ENCODE measurements at places on chromosomes 1 and 21.

DNA sequence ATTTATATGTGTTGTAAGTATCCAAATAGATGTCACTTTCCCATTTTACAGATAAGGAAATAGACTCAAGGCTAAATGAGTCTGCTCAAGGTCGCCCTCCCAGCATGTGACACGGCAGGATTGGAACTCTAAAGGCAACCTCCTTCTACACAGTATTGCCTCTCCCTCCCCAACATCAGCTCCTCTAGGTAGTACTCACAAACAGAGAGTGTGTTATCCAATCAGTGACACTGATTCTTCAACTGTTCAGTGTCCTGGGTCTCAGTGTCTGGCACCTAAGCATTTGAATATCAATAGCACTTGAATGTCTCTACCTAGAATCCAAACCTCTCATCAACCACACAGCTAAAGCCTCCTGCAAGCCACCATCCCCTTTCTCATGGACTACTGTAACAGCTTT, 87.1 kb downstream of the DAB1 start:
- no peak for DNase-seq
- H3K27me3 ChIP-seq, result no peaks in the 10 kb centered on the region
- no peaks in the 10 kb centered on the region for H3K4me1 ChIP-seq
- H3K36me3 ChIP-seq, result no peaks in the 10 kb centered on the region
- no peak overlapping the region for H3K27ac ChIP-seq

DNA sequence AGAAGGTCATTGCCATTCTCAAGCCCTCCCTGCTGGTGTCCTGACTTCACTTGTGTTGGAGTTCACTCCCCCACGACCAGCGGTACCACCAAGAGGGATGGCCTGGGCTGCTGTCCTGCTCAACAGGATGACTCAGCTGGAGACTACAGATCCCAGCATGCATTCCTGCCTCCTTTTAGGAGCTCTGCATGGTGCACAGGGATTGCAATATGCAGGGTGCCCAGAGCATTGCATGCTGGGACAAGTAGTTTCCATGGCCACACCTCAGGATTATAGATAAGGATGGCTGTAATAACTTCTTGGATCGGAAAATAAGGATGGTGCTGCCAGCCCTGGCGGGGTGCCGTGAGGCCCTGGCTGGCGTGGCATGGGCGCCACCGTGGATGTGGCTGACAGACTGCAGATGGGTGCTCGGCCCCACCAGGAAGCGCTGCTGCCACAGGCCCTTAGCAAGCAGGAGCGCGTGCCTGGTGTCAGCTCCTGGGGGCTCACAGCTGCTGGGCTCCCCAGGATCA, 150.0 kb downstream of the CASZ1 start:
- H3K27ac ChIP-seq, result no peak overlapping the region
- H3K4me1 ChIP-seq, result no peaks in the 10 kb centered on the region
- no peaks in the 10 kb centered on the region for H3K27me3 ChIP-seq

DNA sequence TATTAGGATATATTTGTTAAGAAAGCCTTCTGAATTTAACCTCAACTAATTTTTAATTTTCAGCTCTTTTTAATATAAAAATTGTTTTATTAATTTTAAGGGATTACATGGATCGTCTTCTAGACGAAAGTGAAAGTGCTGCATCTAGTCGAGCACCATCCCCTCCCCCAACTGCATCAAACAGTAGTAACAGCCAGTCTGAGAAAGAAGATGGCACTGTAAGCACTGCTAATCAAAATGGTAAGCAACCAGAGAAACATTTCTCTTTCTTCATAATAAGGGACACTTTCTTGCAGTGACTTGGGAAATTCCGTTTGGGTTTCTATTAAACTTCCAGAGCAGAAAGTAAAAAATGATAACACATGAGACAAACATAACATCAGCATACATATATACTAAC, 56.9 kb downstream of the MIER1 start:
- peaks cover 14% of the 10 kb centered on the region for H3K4me1 ChIP-seq
- DNase-seq, result no peak
- no peak overlapping the region for H3K27ac ChIP-seq
- H3K27me3 ChIP-seq, result no peaks in the 10 kb centered on the region

DNA sequence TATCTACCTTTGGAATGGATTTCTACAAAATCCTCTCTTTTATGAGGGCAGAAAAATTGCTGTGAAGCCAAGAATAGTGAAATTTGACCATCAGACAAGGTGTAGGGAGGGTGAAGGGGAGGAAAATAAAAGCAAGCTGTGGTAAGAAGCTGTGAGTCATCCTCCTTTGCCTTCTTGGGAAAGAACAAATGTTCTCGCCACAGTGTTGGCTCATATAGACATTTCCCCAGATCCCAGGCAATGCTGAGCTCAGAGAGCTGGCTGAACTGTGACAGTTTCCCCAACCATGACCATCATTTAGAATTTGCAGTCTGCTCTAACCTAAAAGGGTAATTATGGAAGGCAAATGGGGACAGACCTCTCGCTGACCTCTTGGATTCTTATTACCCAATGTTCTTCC, 235.4 kb downstream of the PBX1 start:
- H3K4me1 ChIP-seq, result no peaks in the 10 kb centered on the region
- no peaks in the 10 kb centered on the region for H3K27me3 ChIP-seq
- no peaks in the 10 kb centered on the region for H3K36me3 ChIP-seq
- H3K27ac ChIP-seq, result no peak overlapping the region

DNA sequence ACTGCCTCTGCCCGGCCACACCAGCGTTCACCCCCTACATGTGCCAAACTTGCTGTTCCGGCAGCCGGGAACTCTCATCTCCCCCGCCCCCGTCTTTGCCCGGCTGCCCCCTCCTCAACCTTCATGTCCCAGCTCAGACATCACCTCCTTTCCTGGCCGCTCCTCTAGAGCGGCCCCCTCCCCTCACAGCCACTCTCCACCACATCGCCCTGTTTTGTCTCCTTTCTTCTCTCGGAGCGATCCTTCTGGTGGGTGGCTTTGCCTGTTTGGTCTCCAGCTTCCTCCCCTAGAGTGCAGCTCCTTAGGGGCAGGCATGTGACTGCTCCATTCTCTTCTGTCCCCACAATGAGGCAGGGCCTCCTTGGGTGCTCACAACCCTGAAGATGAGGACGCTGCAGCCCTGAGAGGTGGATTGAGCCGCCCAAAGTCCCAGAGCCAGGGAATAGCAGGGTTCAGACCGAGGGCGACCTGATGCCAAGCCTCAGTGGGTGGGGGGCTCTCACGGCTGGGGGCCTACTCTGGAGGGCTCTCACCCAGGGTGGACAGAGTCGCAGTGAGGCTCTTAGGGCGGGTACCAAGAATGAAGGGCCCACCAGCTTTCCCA, 44.9 kb upstream of the ECE1 start:
- peaks cover 50% of the 10 kb centered on the region for H3K4me1 ChIP-seq
- no peak for DNase-seq
- peak overlapping the region; percentile 70 for H3K4me3 ChIP-seq
- H3K36me3 ChIP-seq, result peaks cover 16% of the 10 kb centered on the region
- peak overlapping the region; percentile 96 for H3K27ac ChIP-seq

All from Calu3 (cell line).